Kidney (tissue), 22 donors: ENCODE measurements at places on chromosomes 5 and 9. TPM values are rescaled to one million over a fixed set of nuclear protein-coding genes. Genes with fewer than 3 reads are reported as not detected.

- DNase-seq = no peak
- H3K4me3 ChIP-seq = no peak overlapping the region
- no peaks in the 10 kb centered on the region for H3K4me1 ChIP-seq
- H3K27me3 ChIP-seq = no peaks in the 10 kb centered on the region
- H3K27ac ChIP-seq = no peak overlapping the region
These were observed 2.8 kb upstream of the SLC25A2 start for GRCh38 chr5:141306630-141307029.

DNA sequence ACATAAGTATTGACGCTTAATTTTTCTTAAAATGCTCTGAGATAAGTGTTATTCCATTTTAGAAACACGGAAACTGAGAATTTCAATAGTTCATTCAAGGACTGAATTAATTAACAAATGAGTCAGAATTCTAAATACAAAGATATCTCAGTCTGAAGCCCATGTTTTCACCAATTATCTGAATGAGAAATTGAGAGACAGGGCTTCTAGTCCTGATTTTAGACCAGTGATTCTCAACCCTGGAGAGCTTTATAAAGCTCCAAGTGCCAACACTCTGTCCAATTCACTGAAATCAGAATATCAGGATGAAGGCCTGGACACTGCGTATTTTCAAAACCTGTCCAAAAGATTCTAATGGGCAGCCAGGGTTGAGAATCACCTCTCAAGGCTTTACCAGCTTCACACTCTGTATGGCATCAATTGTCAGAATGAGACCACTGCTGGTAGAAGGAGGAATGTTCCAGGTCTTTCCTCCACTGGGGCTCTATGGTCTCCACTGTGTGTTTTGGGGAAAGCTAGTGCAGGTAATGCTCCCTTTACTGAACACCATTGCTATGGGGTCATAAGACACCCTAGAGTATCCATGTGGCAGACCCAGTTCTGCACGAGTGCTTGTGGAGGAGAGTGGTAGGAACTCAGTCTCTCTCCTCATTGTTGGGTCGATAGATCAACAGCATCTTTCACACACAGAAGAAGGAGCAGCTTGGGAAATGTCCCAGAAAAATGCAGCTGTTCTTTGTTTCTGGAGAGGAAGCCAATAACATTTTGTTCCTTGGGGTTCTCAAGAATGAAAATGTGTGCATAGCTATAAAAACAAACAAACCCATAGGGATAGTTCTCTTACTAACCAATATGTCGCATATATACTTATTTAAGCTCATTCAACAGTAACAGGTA is 99.7 kb upstream of the OSMR start:
- no peaks in the 10 kb centered on the region for H3K4me1 ChIP-seq
- no peaks in the 10 kb centered on the region for H3K36me3 ChIP-seq
- H3K27me3 ChIP-seq = no peaks in the 10 kb centered on the region
- no peak overlapping the region for H3K4me3 ChIP-seq
- no peak overlapping the region for H3K27ac ChIP-seq

DNA sequence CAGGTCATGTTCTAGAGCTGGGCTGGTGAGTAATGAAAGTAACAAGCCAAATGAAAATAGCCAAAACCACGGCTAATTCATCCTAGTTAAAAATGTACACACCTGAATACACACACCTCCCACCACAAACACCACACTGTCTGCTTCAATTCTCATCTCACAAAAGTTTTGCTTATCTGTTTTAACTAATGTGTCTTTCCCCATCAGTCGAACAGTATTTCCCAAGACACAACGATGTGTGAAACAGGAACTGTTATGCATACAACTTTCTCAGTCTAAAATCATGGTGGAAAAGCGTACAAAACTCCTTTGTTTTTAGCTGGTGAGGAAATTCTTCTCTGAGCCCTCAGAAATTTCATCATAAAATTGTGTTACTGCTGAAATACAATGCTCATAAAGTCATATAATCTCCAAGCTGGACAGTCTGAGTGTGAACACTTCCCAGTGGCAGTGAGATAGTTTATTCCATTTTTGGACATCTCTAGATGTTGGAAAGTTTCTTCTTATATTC is 242.4 kb downstream of the EFNA5 start:
- no peak for DNase-seq
- no peaks in the 10 kb centered on the region for H3K27me3 ChIP-seq
- no peak overlapping the region for H3K4me3 ChIP-seq
- H3K36me3 ChIP-seq = no peaks in the 10 kb centered on the region

DNA sequence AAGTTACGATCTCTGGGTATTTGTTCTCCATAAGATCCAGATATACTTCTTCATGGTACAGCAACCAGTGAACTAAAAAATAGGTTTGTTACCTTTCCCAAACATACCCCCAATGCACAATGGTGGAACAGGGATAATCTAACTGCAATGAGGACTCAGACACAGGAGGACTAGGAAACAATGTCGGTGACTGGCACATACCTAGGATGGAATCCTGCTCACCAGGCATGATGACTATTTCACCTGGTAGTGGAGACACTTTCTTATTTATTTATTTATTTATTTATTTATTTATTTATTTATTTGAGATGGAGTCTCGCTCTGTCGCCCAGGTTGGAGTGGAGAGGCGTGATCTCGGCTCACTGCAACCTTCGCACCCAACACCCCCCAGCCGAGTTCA is 159.9 kb upstream of the CCNH start:
- H3K36me3 ChIP-seq = no peaks in the 10 kb centered on the region
- no peaks in the 10 kb centered on the region for H3K27me3 ChIP-seq
- H3K4me3 ChIP-seq = no peak overlapping the region
- no peaks in the 10 kb centered on the region for H3K4me1 ChIP-seq
- no peak overlapping the region for H3K27ac ChIP-seq

DNA sequence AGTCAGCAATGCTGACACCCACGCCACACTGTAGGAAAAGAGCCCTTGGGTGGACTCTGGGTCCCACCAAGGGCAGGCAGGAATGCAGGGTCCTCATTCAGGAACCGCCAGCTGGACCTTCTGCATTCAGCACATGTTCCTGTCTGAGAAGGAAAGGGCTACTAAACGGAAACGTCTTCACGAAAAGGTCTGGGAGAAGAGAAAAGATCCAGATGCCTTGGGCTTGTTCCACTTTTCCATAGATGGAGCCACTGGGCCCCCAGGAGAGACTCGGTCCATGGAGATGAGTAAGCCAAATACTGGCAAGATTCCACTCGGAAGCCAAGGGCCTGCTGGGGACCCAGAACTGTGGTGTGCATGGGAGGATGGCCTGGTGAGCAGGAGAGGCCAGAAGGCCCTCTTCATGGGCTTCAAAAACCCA is 38.4 kb downstream of the LHFPL2 start:
- no peak overlapping the region for H3K27ac ChIP-seq
- H3K27me3 ChIP-seq = no peaks in the 10 kb centered on the region
- no peak overlapping the region for H3K4me3 ChIP-seq
- H3K4me1 ChIP-seq = no peaks in the 10 kb centered on the region
- H3K36me3 ChIP-seq = no peaks in the 10 kb centered on the region

DNA sequence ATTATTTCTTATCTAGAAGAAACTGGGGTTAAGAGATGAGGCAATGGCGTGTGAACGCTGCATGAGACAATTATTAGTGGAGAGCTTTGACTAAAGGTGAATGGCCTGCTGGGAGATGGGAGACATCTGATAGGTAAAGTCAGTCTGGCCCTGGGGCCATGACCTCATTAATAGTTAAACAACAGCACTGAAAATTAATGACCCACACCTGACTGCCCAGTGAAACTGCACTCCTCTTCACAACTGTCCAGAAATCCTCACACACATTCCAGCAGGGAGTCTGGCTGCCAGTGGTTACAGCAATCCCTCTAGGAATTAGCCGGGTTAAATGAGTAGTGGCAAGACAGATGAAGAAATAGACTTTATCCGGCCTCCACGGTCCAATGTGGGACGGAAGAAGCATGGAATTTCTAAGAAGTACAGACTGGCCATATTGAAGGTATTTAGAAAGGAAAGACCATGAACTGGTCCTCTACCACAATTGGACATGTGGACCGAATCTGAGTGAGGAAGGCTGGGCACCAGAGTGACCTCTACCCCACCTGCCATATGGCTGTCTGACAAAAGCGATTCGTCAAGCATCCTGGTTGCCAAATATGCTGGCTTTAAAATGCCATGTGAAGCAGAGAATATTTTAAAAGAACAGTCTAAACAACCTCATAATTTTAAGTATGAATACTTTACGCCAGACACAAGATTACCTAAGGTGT is 138.4 kb downstream of the EFNA5 start:
- H3K4me1 ChIP-seq = no peaks in the 10 kb centered on the region
- no peak overlapping the region for H3K27ac ChIP-seq
- DNase-seq = peak; percentile 91
- no peaks in the 10 kb centered on the region for H3K36me3 ChIP-seq
- H3K4me3 ChIP-seq = no peak overlapping the region

DNA sequence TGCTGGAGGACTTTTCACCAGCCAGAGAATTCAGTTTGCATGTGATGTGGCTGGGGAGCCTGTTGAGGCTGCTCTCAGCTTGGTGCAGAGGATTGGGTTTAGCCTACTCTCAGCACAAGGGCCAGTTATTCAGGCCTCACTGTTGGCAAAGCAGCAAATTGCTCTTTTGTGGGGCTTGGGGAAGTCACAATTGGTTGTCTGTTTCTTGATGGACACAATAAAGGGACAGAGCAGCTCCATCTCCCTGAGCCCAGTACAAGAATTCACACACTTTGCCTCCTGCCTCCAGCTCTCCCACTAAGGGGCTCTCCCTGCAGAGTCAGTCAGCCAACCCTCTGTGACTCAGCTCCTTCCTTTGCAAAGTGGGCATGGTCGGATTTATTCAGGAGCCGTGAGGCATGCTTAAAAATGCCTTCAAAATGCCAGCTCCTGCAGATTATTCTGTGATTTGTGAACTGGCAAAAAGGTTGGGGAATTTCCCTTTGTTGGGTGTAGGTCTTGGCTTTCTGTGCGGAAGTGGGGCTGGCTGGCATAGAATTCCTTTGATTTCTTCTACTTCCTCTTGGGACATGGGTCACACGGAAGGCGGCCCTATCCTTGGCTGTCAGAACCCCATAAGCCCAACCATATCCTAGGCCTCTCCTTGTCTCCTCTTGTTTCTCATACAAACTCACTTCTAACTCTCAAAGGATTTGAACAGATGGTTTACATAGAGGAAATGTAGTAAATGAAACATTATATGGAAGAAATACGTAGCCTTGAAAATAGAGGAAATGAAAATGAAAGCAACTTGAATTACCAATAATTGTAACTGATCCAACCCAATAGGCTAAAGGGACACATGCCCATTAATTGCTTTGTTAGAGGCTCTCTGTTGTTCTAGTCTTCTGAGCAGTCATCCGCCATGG is 118.7 kb upstream of the CD180 start:
- DNase-seq = peak; percentile 63
- H3K4me1 ChIP-seq = no peaks in the 10 kb centered on the region
- no peak overlapping the region for H3K27ac ChIP-seq
- H3K36me3 ChIP-seq = no peaks in the 10 kb centered on the region
- no peaks in the 10 kb centered on the region for H3K27me3 ChIP-seq

DNA sequence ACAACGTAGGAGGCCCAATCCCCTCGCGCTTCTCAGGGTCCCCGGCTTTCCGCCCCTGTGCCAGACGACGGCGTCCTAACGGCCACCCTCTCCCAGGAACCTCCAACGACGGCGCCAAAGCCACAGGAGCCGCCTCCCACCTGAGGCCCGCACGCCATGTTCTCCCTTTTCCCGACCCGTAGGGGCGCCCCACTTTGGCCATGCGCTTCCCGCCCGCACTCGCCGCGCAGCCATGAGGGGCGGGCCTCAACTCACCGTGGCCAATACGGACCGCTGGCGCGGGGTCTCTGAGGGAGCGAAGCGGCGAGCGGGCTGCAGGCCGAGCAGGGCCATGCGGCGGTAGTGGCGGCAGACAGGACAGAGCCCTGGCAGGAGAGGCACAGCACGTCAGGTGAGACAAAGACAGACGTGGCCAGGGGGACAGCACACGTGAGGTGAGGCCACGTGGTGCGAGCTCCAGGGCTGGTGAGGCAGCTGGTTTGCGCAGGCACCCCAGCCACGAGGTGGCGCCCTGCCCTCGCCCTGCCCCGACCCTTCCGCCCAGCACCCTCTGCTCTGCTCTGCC is 1005.5 kb upstream of the PTPRD start:
- H3K4me1 ChIP-seq = no peaks in the 10 kb centered on the region
- no peak overlapping the region for H3K27ac ChIP-seq
- DNase-seq = no peak
- H3K27me3 ChIP-seq = no peaks in the 10 kb centered on the region

GRCh38 chr5:50593681-50594080 is 72.8 kb upstream of the PARP8 start:
- H3K36me3 ChIP-seq = no peaks in the 10 kb centered on the region
- H3K27ac ChIP-seq = no peak overlapping the region
- DNase-seq = no peak
- no peak overlapping the region for H3K4me3 ChIP-seq
- H3K27me3 ChIP-seq = no peaks in the 10 kb centered on the region

GRCh38 chr9:134981829-134982228 is 64.1 kb upstream of the FCN1 start:
- no peaks in the 10 kb centered on the region for H3K4me1 ChIP-seq
- H3K27ac ChIP-seq = no peak overlapping the region
- DNase-seq = peak; percentile 17
- no peak overlapping the region for H3K4me3 ChIP-seq
- H3K27me3 ChIP-seq = no peaks in the 10 kb centered on the region

- H3K36me3 ChIP-seq = peaks cover 58% of the 10 kb centered on the region
- H3K4me1 ChIP-seq = peaks cover 13% of the 10 kb centered on the region
- no peaks in the 10 kb centered on the region for H3K27me3 ChIP-seq
- no peak for DNase-seq
- H3K4me3 ChIP-seq = no peak overlapping the region
These were observed 28.1 kb downstream of the GPX3 start for GRCh38 chr5:151048526-151048925.

DNA sequence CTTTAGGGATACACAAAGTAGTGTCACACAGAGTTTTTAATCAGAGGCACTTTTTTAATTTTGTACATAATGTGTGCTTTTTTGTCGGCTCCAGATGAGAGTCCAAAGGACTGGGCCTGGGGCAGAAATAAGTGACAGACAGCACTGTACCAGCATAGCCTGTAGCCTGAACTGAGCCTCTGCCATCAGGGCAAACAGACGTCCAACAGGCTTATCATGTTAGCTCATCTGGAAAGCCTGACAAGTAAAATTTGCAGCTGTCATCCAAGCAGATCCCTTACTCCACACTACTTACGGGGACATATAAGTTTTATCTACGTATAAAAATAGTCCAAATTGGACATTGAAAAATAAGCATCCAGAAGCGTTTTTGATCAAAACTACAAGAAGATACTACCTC is 233.1 kb upstream of the GAS1 start:
- H3K4me3 ChIP-seq = no peak overlapping the region
- no peaks in the 10 kb centered on the region for H3K36me3 ChIP-seq
- no peaks in the 10 kb centered on the region for H3K27me3 ChIP-seq

- DNase-seq = no peak
- H3K4me1 ChIP-seq = no peaks in the 10 kb centered on the region
- H3K4me3 ChIP-seq = no peak overlapping the region
- no peak overlapping the region for H3K27ac ChIP-seq
- H3K36me3 ChIP-seq = no peaks in the 10 kb centered on the region
These were observed 140.3 kb upstream of the RASA1 start for GRCh38 chr5:87127426-87127825.

GRCh38 chr5:142653321-142653720 is 32.6 kb downstream of the FGF1 start:
- H3K27ac ChIP-seq = no peak overlapping the region
- no peak for DNase-seq
- H3K4me1 ChIP-seq = peaks cover 4% of the 10 kb centered on the region
- no peak overlapping the region for H3K4me3 ChIP-seq
- H3K36me3 ChIP-seq = no peaks in the 10 kb centered on the region
- H3K27me3 ChIP-seq = no peaks in the 10 kb centered on the region

GRCh38 chr5:138719811-138720210 is 33.4 kb upstream of the CTNNA1 start:
- peaks cover 1% of the 10 kb centered on the region for H3K4me1 ChIP-seq
- H3K4me3 ChIP-seq = no peak overlapping the region
- no peaks in the 10 kb centered on the region for H3K27me3 ChIP-seq
- no peak overlapping the region for H3K27ac ChIP-seq

Gene PCDHAC1
- 2.9 TPM for total RNA-seq

Gene RANBP3L
- total RNA-seq = 7.1 TPM
